NCI-H1417 (cell line): ENCODE measurements at places on chromosomes 1 and 21.

- DNase-seq: no peak
Measured at GRCh38 chr1:232978091-232978634, 27.8 kb downstream of the NTPCR start.

GRCh38 chr1:58443986-58444868 lies 102.3 kb downstream of the OMA1 start:
- DNase-seq: no peak

DNA sequence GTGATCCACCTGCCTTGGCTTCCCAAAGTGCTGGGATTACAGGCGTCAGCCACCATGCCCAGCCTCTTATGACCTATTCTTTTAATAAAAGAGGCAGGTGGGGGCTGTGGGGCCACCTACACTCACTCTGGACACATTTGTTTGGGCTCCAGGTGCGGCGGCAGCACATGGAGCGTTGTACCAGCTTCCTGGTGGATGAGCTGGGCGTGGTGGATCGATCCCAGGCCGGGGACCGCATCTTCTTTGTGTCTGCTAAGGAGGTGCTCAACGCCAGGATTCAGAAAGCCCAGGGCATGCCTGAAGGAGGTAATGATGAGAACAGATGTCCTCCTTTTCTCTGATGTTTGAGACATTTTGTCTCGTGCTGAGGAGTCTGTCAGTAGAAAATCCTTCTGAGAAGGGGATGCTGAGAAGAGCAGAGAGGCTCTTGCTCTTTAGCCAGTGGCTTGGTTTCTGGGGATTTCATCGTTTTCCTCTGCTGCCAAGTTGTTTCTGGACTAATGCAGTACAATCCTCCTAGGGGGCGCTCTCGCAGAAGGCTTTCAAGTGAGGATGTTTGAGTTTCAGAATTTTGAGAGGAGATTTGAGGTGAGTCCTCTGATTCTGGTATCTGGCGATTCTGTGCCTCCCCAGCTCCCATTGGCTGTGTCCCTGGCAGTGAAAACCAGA lies 17.9 kb upstream of the MIIP start:
- DNase-seq: peak; percentile 7

GRCh38 chr1:2044510-2045319 lies 5.5 kb upstream of the PRKCZ start:
- DNase-seq: peak; percentile 44

DNA sequence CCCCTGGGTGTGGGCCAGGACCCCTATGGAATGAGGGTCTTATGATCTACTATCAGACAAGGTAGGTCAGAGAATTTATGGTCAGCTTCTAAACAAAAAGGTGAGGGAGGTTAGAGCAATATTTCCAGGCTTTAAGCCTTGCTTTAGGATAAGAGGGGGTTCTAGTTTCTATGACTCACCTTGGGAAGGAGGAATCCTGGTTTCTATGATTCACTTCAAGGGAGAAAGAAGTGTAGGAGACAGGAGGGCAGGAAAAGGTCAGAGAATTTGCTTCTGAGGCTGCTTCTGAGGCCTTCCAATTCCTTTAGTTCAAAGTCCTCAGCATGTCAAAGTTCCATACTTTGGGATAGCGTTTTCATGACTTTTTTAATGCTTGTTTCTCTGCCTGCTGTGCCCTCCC lies 35.2 kb downstream of the RGL1 start:
- DNase-seq: no peak

DNA sequence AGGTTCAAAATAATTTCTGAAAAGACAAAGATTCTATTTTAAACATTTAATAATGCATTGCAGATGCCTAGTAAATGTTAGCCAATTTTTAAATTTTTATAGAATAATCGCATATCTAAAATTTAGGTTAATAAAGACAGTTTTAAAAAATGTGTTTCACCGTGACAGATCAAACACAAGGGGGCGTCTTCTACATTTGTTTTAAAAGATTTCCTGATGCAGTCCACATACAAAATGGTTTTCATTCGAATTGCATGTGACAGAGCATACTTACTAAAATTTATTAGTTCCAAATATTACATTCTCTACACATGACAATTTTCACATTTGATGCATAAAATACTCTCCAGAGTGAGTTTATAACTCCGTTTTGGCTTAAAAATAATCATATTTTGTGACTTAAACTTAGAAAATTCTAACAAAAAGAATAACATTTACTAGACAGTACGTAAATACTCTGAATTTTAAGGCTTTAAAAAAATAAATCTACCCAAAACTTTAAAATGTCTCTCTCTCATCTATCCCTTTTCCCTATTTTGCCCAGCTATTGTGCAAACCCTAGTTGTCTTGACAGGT lies 75.5 kb downstream of the ADAMTS1 start:
- no peak for DNase-seq

- DNase-seq: no peak
Measured at GRCh38 chr1:31651766-31652165, 7.1 kb upstream of the PEF1 start.

DNA sequence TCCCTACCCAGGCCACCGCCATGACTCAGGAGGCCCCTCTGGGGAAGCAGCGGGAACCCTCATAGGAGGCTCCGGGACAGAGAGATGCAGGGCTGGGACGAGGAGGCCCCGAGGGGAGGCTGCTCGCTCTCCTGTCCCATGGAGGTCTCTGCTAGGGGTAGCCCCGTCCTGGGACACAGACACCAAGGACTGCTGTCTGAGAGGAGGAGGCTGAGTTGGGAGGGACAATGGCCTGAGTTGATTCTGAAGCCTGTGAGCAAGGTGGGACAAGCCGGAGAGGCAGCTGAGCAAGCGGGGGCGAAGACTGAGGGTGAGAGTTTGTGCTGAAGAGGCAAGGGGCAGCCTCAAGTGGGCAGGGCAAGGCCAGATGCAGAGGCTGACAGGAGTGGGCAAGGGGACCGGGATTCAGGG lies 17.4 kb downstream of the SLC27A3 start:
- DNase-seq: no peak

GRCh38 chr1:221888218-221888617 lies 146.3 kb upstream of the DUSP10 start:
- peak; percentile 15 for DNase-seq

- no peak for DNase-seq
Measured at GRCh38 chr1:222890716-222891115, 75.9 kb downstream of the DISP1 start.

DNA sequence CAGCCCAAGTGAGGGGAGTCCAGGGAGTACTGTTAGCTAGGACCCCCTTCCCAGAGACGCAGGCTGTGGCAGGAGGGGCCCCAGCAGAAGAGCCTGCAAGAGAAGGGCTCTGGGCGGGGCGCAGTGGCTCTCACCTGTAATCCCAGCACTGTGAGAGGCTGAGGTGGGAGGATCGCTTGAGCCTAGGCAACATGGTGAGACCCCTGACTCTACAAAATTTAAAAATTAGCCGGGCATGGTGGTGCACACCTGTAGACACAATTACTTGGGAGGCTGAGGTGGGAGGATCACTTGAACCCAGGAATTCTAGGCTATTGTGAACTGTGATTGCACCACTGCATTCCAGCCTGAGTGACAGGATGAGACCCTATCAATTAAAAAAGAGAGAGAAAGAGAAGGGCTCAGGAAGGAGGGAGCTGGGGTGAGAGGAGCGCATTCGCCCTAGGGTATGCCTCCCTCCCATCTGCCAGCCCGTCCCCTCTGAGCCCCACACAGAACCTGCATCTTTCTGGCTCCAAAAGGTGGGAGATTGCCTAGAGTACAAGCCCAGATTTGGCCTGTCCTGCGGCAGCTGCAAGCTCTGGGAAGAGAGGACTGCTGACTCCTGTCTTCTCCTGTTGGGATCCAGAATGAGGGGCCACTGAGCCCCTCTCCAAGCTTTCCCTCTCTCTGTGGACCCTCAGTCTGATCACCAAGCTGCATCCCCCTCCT lies 3.6 kb downstream of the KCNQ4 start:
- no peak for DNase-seq

GRCh38 chr1:184296466-184297243 lies 90.2 kb upstream of the C1orf21 start:
- no peak for DNase-seq

DNA sequence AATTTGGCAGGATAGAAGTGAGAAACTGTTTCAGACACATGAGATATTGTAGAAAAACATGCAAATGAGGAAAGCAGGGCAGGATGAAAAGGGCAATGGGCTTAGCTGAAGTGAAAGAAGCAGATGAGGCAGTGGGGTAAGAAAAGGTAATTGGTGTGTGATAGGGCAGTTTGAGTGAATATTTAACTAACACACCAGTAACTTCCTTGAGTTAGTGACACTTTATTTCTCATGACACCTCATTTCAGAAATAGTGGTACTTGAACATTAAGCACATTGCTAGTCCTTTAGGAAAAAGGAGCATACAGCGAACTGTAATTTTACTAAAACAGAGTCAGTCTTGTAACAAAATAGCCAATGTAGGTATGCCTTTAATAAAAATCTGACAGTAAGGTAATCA lies 415.0 kb downstream of the DPYD start:
- no peak for DNase-seq

DNA sequence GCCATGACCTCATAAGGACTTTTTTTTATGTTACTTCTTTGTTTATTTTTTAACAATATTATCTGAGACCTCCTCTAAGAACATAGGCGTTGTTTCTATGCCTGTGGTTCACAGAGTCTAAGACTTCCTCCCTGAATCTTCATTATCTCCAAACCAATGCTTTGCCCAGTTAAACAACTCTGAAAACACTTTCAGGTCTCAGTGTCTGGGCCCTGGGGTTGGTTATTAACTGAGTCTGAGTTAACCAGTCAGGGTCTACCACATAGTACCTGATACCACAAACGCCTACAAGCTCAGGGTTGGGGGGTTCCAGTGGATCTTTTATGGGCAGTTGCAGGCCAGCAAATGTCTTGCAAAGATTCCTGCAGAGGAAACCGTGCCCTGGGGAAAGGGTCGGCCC lies 138.2 kb downstream of the AJAP1 start:
- no peak for DNase-seq

DNA sequence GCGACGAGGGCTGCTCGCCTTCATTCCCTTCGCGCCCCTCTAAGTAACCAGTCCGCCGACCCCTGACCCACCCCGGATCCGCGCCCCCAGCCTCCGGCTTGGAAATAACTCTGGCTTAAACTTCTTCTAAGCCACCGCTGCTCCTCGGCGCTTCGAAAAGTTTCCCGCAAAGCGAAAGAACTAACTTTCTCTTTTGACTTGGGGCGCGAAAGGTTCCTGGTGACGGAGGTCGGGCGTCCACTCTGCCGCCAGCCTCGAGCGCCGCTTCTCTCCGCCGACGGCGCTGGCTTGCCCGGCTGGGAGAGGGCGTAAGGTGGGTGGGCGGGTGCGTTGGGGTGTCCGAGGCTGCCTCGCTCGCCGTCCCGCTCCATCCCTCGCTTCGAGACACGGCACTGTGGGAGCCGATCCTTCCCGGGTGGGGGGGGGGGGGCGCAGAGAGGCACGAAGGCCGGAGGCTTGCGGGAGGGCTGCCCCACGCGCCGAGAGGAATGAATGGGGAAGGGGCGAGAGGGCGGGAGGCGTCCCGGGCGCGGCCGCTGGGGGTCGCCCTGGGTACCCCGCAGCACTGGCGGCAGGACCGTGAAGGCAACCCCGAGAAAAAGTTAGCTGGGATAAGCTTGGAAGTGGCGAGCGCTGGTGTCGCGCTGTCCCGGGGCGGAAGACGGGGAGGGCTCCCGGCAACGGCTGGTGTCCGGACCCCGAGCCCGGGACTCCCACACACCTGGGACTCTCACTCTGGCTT lies 569 bp downstream of the ATF3 start:
- DNase-seq: peak; percentile 80

DNA sequence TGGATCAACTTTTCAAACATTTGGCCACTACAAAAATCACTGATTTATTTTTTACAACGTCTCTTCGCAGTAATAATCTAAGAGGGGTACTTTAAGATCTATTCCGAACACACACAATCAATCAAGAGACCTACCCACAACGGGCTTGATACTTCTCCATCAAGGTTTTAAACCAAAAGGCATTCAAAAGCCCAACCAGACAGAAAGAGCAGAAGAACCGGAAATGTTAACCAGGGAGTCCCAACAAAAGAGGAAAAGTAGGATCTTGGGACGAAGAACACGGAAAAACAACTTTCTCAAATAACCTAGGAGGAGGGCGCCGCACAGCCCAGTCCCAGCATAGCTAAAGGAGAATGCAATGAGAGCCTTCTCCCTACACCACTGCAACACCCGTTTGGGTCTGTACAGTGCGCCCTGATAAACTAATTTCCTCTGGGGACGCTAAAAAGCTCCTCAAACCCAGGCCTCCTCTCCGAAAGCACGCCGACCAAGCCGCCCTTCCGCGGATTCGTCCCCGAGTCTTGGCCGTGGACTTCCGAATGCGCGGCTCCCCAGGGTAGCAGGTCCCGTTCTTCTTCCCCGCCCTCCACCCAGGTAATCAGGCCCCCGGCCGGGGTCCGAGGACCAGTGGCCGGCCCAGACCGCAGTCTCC lies 623 bp downstream of the RPL22 start:
- DNase-seq: no peak

GRCh38 chr1:110478886-110479285 lies 27.9 kb downstream of the PROK1 start:
- no peak for DNase-seq

GRCh38 chr1:8913457-8913856 lies 32.2 kb upstream of the CA6 start:
- DNase-seq: no peak

- no peak for DNase-seq
Measured at GRCh38 chr1:78171736-78172590, 126.2 kb downstream of the GIPC2 start.

GRCh38 chr1:223245411-223245810 lies 102.4 kb upstream of the TLR5 start:
- DNase-seq: no peak

- no peak for DNase-seq
Measured at GRCh38 chr1:228150461-228151179, 890 bp downstream of the GJC2 start.

- DNase-seq: no peak
Measured at GRCh38 chr1:221620437-221621384, 121.2 kb downstream of the DUSP10 start.

- no peak for DNase-seq
Measured at GRCh38 chr1:160685266-160685665, 26.4 kb downstream of the CD48 start.

GRCh38 chr1:89351597-89352311 lies 12.1 kb upstream of the GBP6 start:
- DNase-seq: no peak

GRCh38 chr1:245797592-245798348 lies 643.0 kb downstream of the KIF26B start:
- no peak for DNase-seq

DNA sequence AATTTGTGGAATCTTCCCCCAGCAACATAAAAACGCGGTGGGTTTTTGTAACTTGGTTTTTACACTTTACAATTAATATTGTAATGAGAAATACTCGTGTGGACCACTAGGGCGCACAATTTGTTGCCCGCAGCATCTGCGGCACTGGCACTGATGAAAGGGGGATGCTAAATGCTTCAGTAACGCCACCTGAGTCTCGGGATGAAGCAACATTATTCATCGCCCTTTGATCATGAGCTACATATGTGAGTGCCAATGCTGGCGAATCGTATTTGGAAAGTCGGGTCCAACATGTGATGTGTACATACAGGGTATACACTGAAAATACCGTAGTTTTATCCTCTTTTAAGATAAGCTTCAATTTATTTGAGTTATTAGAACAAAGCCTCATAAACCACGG lies 34.2 kb upstream of the COX20 start:
- peak; percentile 19 for DNase-seq

- DNase-seq: no peak
Measured at GRCh38 chr1:32338637-32339145, 2.7 kb upstream of the MARCKSL1 start.
